Occipital lobe (tissue), 3 donors: ENCODE measurements at places on chromosomes 12 and 14. TPM values are rescaled to one million over a fixed set of nuclear protein-coding genes. Genes with fewer than 3 reads are reported as not detected.

The CISTR gene
- total RNA-seq, result not detected

DNA sequence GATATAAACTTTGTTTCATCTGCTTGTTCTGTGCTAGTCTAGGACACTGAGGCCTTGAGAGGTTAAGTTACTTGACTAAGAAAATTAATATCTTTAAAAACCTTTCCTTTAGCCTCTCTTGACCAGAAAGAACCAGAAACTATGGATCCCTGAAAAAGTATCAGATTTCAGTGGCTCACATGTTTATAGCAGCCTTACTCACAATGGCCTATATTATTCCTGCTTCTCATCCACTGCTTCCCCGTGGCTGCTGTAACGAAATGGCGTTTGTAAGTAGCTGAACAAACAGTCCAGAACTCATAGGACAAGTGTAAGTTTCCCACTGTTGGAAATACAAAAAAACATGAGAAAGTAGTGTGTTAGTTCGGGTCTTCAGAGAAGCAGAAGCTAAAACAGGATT, 3.2 kb upstream of the PYGL start:
- no peak for DNase-seq

The RNFT2 gene
- total RNA-seq, result 36.0 TPM

DNA sequence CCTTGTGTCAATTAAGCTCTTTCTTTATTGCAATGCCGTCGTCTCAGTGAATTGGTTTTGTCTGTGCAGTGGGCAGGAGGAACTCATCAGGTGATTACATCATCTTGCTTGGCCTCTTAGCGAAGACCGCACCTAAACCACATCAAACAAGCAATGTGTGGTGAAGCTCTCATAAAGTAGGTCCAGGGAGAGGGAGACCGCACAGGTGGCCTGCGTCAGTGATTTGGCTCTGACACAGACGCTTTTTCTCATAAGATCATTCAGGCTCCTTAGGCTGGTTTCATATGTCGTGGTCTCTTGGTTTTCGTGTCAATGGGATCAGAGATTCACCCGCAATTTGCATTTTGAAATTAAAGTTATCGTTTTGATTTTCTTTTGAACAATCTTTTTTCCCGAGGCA, 6.7 kb upstream of the TESC start:
- DNase-seq, result no peak

- DNase-seq, result no peak
Measured at GRCh38 chr12:128168273-128168672, 98.7 kb upstream of the TMEM132C start.

GRCh38 chr12:56840922-56841321, 77.8 kb downstream of the HSD17B6 start:
- no peak for DNase-seq

- DNase-seq, result no peak
Measured at GRCh38 chr12:70091021-70091521, 152.2 kb upstream of the CNOT2 start.

DNA sequence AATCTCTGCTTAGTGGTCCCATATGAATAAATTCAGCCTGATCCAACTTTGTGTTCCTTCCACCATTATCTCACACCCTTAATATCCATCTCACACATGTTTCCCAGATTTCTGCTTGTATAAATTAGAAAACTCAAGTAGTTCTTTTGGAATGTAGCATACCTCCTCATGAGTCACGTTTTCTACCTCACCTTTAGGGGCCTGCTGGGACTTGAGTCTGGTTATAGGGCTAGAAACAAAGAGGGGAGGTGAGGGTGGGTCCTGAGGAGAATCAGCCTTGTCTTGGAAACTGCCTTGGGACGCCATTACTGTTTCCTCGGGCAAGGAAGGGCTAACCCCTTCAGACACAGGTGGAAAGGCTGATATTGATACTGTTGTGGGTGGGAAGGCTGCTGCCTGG, 51.1 kb downstream of the EMP1 start:
- DNase-seq, result no peak

The RNASE13 gene
- not detected for total RNA-seq

DNA sequence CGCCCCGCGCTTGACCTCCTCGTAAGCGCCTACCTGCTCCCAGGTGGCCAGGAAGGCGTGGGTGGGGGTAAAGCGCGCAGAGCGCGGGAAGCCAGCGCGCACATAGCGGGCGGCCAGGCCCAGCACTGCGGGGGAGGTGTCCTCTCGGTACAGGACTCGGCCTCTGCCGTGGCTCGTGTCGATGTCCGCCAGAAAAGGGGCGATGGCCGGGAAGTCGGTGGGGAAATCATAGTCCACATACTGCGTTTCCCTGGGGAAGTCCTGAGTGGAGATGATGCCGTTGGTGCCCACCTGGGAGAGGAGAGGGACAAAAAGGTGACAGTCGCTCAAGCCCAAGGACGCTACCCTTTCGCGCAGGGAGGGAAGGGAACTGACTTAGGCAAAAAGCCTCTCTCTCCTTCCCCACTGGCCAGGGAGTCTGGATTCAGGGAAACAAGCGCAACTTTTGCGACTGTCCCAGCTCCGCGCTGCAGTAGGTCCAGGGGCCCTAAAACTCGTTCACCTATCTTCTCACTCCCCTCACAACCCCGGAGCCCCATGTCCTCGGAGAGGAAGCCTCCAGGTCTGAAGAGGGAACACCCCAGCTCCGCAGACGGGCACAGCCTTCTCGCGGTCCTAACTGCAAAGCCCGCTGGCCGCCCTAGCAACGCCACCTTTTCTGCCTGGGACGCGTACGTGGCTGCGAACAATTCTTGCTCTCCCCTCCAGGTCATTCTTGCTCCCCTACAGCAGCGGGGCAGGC, 815 bp downstream of the NID2 start:
- no peak for DNase-seq

The LAG3 gene
- total RNA-seq, result not detected

The NELL2 gene
- 1,331 TPM for total RNA-seq

DNA sequence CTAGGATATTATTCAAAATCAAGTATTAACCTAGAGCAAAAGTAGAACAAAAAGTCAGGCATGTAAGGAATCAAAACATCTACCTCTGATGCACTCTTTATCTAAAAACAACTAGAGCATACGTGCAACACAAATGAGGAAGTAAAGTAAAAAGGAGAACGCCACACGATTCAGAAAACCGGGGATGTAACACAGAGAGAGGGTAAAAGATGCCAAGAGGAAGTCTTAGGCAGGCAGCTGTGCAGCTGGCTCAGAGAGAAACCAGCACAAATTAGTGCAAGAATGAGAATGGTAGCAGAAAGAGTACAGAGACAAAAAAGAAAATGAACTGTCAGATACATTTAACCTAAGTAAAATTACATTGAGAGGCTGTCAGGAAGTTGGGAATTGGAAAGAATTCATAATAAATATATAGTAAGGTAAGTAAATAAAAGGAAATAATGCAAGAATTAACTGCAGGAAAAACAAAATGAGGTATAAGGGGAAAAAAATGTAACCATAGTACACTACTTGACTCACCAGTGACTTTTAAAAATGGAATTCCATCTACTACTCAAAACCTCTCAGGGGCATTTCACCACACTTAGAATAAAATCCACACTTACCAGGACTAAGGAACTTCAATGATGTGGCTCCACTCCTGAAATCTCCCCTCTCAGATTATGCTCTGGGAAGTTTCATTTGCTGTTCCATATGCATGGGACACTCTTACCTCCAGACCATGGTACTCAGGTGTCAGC, 17.1 kb downstream of the BCAT1 start:
- DNase-seq, result no peak

DNA sequence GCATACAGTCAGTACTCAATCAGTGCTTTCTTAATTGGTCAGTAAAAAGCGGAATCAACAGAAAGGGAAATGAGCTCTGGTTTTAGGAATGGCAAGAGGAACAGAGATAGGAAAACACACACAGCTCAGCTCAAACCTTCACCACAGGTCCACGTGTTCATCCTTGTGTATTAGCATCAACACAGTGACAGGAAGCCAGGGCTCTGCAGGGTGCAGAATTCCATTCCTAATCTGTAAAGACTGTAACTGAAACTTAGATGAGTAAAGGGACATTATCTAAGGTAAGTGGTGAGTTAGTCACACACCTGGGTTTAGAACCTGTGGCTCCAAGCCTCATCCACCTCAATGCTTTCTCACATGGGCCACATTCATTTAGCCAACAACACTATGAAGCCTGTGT, 1242.2 kb upstream of the TMEM132C start:
- DNase-seq, result no peak

The TRIM9 gene
- total RNA-seq, result 40.2 TPM

The RHEBL1 gene
- 0.78 TPM for total RNA-seq

The LRRC9 gene
- 2.3 TPM for total RNA-seq

GRCh38 chr14:64082837-64083236, 211.3 kb downstream of the ESR2 start:
- no peak for DNase-seq

DNA sequence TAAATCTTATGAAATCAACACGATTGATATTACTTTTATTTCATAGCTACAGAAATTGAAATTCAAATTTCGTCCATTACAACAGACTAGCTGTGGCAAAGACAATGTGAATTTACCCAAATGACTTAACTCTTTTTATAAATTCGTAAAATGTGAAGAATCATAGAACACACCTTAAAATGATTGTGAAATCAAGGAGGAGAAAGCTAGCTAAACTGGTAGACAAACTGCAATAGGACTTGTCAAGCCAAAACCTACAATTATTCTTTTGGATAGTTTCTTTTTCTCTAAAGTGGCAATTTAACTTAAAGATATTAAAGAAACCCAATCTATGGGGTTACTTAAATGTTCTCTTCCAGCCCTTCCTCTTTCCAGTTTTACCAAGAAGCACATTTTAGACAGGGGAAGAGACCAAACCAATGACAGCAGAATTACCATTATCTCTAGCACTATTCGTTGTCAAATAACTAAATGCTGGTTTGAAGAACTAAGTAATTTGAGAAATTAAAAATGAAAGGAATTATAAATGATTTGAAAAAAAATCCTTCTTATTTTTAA, 807 bp upstream of the SLC16A7 start:
- DNase-seq, result no peak

The CBLN3 gene
- 0.47 TPM for total RNA-seq

GRCh38 chr14:36818246-36818645, 156.6 kb downstream of the PAX9 start:
- no peak for DNase-seq

- no peak for DNase-seq
Measured at GRCh38 chr12:18646286-18646890, 91.4 kb downstream of the PLCZ1 start.

GRCh38 chr12:101862245-101862644, 15.1 kb upstream of the DRAM1 start:
- DNase-seq, result no peak

DNA sequence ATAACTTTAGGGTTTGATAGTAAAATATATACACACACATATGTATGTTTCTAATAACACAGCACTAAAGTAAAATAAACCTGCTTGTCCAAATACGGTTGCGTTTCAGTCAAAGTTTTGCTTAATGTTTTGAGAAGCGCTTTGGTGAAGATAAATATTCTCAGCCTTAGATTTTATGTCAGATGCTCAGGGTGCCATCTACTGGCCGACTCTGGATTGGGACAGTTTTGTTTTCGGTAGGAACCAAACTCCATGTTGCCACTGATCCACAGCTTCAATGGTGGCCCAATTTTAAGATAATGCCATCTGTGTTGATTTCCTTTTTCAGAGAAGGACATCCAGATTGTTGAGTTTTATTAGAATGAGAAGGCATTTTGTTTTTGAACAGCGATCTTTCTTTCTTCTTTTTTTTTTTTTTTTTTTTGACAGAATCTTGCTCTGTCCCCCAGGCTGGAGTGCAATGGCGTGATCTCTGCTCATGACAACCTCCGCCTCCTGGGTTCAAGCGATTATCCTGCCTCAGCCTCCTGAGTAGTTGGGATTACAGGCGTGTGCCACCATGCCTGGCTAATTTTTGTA, 43.1 kb downstream of the LLPH start:
- peak; percentile 33 for DNase-seq

The USP44 gene
- 3.6 TPM for total RNA-seq

GRCh38 chr12:110775997-110776396, 33.3 kb upstream of the PPP1CC start:
- no peak for DNase-seq

The KRT79 gene
- not detected for total RNA-seq

DNA sequence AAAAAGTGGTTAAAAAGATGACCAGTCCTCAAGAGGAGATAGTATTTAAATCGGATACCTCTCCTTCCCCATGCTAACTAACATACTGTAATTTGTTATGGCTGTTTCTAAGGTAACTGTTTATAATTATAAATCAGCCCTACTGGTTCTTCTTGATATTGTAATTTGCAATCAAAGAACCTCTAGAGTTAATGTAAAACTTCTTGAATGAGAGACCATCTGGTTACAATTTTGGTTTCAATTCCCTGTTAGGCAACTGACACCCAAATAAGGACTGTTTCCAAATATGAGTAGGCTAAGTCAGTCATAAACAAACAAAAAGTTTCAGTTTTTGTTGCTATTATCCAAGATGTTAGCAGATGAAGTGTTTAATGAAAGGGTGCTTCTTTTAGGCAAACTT, 120.2 kb upstream of the DNM1L start:
- no peak for DNase-seq

- DNase-seq, result no peak
Measured at GRCh38 chr14:74491956-74492775, 939 bp downstream of the NPC2 start.

GRCh38 chr12:46186088-46186487, 82.8 kb downstream of the SLC38A1 start:
- DNase-seq, result no peak

- no peak for DNase-seq
Measured at GRCh38 chr14:71300566-71301330, 393.5 kb downstream of the PCNX1 start.

DNA sequence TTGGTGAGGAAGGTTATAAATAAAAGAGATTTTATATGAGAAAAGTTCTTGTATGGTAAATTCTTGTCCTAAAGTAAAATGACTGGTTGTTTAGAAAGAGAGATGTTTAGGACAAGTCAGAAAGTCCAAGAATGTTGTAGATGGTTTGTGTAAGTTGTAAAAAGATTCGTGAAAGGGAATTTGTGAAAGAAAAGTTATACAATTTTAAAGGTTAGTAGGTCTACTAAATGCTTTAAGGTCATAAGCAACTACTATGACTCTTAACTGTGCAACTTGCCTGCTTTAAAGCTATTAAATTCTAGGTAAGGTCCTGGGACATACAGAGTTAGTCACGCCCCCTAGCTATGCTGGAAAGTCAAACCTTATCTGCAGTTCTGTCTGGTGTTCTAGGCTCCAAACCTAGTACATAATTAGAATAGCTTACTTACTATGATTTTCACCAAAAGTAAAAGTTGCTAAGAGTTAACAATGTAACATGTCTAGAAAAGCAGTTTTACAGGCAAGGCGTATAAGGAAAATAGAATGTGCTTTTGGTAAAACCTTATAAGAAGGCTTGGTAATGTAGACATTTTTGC, 11.2 kb upstream of the DHRS2 start:
- DNase-seq, result no peak

DNA sequence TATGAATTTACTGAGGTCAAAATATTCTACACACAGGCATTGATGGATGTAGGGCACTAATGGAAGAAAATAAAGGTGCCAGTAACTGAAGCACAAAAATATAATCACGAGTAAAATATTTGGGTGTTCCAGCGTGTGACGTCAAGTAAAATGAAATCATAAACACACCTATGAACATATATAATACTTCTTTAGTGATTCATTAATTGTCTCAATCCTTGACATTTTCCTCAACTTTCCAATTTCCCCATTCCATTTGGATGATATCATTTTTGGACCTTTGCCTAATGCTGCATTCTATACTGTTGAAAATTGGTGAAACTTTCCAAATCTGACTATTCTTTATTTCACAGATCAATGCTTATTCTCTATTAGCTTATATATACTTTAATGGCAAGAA, 649.3 kb downstream of the GALC start:
- no peak for DNase-seq

The RNASE3 gene
- not detected for total RNA-seq

The LYZ gene
- total RNA-seq, result 4.5 TPM

The OLR1 gene
- 7.3 TPM for total RNA-seq

GRCh38 chr14:102445641-102446040, 63.9 kb downstream of the ANKRD9 start:
- DNase-seq, result no peak

The CINP gene
- 23.1 TPM for total RNA-seq
